CD4-positive, alpha-beta T cell treated with Interleukin-15 for 4 hours (primary cell): ENCODE measurements at places on chromosomes 16 and 17.

DNA sequence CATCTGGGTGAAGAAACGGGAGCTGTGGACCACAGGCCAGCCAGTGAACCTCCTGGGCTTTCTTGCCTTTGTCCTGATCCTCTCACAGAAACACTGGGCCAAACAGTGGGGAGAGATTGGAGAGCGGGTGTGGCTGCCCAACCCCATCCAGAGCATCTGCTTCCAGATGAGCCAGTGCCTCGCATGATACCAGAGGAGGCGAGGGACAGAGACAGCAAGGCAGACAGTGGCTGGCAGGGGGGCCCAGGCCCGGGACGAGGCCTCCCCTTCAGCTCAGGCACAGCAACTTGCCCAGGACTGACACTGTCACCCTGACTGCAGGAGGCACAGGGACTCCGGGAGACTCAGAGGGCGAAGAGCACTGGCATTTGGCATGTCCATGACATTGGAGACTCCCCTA, 12.0 kb downstream of the ARHGEF15 start:
- DNase-seq: no peak

GRCh38 chr17:19719355-19720209, 3.2 kb upstream of the SLC47A2 start:
- DNase-seq: no peak

DNA sequence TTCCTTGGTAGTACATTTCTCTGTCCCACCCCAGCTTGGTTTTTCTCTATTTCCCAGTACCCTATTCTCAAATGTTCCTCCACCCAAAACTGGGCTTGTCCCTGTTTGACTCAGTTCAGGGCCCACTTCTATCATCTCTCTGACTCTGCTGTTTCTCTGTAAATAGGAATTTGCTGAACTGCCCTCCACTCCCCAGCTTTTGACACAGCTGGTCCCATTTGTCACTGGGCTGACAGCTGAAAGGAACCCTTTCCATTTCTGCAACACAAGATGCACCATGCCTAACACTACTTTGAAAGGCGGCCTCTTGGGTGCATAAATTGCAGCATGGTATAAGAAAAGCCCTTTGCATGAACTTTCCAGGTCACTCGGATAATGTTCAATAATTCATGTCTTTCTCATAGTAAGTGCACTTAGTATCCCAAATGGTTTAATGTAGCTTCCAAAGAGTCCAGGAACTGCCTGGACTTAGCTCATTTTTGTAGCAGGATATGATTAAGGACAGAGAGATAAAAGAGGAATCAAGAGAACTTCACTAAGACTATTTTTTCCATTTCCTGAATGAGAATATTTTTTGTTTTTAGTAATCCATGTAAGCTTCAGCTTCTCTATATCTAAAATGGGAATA, 256.7 kb downstream of the CDH11 start:
- DNase-seq: no peak

GRCh38 chr16:30746638-30747175, 1.5 kb upstream of the PHKG2 start:
- no peak for DNase-seq

GRCh38 chr16:86335266-86336172, 174.8 kb upstream of the FOXF1 start:
- DNase-seq: no peak

DNA sequence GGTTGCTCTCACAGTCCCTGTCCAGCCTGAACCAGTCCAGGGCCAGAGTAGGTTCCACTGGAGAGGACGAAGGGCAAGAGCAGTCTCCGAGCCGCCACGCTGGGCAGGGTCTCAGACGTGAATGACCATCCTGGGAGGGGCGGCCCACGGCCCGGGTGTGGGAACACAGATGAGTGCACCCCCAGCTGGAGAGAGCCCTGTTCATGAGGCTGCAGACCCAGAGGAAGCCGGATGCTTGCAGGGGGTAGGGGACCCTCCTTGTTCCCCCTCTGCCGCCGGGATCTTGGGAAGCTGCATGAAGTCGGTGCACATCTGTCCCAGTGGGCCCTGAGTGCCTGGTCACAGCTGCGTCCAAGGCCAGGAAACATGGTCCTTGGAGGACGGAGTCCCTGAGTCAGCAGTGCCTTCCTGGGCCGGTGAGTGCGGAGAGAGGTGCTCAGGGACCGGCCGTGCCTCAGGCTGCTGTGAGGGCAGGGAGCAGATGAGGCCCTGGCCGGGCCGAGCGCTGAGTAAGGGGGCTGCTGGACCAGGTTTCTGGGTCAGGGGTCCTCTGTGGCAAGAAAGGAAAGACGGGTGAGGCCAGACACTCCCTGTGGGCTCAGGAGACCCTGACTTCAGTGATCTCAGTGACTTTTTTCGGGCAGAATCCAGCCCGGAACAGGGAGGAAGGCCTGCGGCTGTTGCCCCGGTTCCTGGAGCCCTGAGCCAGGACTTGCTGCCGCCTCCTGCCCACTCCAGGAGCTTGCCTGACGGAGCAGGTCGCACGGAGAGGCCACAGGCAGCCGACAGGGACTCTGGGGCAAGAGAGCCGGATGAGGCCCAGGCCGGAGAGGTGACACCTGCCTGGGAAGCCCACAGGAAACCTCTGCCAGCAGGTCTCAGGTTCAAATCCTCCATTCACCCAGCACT, 45.8 kb downstream of the ACTG1 start:
- DNase-seq: no peak

DNA sequence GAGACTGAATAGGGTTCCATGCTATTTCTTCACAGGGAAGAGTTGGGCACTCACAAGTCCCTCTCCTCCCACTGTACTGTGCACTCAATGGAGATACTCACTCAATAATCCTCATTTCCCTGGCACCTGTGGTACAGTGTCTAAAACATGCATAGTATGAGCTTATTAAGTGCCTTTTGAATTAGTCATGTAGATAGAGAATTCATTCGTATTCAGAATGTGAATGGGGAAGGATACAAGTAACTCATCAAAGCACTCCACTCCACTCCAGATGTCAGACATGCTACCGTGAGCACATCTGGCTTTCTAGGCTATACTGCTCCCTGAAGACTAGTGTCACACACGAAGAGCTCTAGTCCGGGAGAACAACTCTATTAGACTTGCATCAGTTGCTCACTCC, 6.3 kb downstream of the C17orf75 start:
- no peak for DNase-seq

- no peak for DNase-seq
Measured at GRCh38 chr16:10078541-10078949, 103.7 kb downstream of the GRIN2A start.

DNA sequence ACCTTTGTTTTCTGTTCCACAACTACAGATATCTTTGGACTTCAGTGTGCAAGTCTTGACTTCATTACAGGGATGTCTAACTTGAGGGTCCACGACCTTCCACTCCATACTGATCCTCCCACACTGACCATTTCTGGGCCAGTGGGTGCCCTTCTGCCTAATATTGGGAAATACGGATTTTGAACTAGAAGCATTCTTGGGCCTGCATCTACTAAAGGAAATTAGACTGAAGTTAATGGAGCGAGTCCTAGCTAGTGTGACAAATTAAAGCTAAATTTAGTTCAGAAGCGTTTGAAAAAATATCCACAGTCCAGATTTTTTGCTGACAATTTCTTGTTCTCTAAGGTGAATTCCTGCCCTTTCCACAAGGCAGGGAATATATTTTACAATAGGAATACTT, 9.9 kb upstream of the TMIGD1 start:
- DNase-seq: no peak

- peak; percentile 64 for DNase-seq
Measured at GRCh38 chr16:22318690-22319358, 21.6 kb downstream of the POLR3E start.

DNA sequence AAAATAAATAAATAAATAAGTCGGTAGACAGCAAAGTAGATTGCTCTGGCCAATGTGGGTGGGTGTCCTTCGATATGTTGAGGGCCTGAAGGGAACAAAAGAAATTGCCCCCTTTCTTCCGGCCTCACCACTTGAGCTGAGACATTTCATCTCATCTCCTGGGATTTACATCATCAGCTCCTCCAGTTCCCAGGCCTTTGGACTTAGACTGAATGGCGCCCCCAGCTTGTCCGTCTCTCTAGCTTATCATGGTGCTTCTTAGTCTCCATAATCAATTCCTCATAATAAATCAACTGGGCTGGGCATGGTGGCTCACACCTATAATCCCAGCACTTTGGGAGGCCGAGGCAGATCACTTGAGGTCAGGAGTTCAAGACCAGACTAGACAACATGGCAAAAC, 13.8 kb upstream of the HAP1 start:
- DNase-seq: no peak

GRCh38 chr16:67177743-67178699, 5.7 kb downstream of the MATCAP1 start:
- peak; percentile 66 for DNase-seq

DNA sequence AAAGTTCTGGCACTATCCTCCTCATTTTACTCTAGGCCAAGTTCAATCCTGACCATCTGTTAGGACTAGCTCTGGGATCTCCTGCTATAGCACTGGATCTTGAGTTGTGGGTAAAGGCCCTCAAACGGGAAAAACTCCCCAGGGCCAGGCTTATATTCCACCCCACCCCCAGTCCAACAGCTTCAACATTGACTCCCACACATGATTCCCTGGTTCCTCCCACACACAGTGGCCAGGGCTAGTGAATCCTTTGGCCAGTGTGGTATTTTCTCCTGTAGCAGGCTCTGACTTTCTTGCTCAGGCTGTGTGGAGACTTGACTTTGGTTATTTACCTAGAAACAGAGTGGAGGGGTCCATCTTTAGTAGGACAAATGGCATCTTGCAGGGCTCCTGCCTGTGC, 10.3 kb upstream of the AKAP10 start:
- no peak for DNase-seq

DNA sequence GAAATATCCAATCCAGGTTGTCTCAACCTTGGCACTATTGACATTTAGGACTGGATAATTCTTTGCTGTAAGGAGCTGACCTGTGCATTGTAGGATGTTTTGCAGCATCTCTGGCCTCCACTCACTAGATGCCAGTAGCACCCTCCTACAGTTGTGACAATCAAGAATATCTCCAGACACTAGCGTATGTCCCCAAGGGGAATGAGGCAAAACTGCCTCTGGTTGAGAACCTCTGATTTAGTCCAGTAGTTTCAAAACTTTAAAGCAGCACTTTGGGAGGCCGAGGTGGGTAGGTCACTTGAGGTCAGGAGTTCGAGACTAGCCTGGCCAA, 48.4 kb downstream of the IQCK start:
- no peak for DNase-seq

GRCh38 chr16:75761108-75761507, 34.8 kb upstream of the CPHXL start:
- DNase-seq: no peak
